ENCODE measurements at places on chromosomes 1 and 21.

GRCh38 chr1:57883642-57883995 is 459.8 kb upstream of the DAB1 start:
- H3K36me3 ChIP-seq: no peaks in the 10 kb centered on the region
- H3K4me1 ChIP-seq: no peaks in the 10 kb centered on the region
- no peak overlapping the region for H3K27ac ChIP-seq
- no peaks in the 10 kb centered on the region for H3K27me3 ChIP-seq
- no peak for DNase-seq

DNA sequence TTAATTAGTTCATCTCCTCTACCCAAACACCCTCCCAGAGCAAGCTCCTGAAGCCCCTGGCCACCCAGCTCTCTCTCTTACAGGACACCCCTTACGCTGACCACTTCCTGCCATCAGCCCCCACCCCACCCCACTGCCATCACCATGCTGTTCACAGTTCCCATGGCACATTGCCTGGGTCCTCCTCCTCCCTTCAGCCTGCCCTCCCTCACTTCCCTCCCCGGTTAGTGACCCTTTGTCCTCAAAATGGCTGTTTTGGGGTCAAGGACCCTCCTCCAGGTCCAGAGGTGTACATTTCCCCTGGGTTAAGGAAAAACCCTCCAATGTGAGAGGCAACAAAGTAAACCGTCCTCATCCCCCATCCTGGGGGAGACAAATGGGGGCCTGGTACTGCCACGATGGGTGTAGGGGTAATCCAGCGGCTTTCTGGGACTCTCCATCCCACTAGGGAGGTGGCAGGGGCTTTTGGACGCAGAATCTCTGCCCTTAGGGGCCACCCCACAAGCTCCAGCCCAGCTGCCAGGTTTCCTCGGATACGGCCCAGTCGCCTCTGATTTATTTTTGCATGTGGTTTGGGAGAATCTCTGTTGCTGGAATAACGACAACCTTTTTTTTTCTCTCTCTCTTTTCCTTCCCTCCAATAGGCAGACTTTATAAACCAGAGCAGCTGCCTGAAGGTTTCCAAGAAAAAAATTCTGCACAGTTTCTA is 8.5 kb downstream of the CAMK2N1 start:
- H3K4me3 ChIP-seq: no peak overlapping the region
- peak overlapping the region; percentile 79 for H3K27ac ChIP-seq
- no peaks in the 10 kb centered on the region for H3K36me3 ChIP-seq
- H3K4me1 ChIP-seq: peaks cover 30% of the 10 kb centered on the region
- no peak for DNase-seq

DNA sequence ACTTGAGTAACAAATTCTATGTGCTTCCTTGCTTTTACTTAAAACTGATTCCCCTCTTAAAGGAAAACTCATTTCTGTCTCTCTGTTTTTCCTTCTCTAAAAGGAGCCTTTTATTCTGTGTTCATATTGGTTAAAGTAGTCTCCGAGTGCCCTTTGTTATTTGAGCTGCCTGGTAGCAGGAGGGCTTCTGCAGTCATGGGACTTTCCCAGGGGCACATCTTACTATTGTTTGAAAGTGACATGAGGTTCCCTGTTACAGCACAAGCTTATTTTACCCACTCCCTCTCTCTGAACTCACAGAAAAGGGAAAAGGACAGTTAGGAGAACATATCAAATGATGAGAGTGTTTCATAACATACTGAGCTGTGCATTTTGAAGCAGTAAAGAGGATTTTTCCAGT is 58.1 kb upstream of the ANGPTL1 start:
- no peaks in the 10 kb centered on the region for H3K27me3 ChIP-seq
- no peak for DNase-seq
- H3K36me3 ChIP-seq: no peaks in the 10 kb centered on the region

DNA sequence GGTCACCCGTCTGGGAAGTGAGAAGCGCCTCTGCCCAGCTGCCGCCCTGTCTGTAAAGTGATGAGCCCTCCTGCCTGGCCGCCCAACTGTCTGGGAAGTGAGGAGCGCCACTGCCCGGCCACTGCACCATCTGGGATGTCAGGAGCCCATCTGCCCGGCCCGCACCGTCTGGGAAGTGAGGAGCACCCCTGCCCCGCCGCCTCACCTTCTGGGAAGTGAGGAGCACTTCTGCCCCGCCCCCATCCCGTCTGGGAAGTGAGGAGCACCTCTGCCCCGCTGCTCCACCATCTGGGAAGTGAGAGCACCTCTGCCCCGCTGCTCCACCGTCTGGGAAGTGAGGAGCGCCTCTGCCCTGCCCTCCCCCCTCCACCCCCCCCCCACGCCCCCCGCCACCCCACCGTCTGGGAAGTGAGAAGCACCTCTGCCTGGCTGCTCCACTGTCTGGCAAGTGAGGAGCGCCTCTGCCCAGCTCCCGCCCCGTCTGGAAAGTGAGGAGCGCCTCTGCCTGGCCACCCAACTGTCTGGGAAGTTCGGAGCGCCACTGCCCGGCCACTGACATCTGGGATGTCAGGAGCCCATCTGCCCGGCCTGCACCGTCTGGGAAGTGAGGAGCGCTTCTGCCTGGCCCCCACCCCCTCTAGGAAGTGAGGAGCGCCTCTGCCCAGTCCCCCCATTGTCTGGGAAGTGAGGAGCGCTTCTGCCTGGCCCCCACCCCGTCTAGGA is 4.5 kb upstream of the ZZZ3 start:
- no peak overlapping the region for H3K4me3 ChIP-seq
- no peaks in the 10 kb centered on the region for H3K4me1 ChIP-seq
- H3K27ac ChIP-seq: no peak overlapping the region
- H3K27me3 ChIP-seq: no peaks in the 10 kb centered on the region

DNA sequence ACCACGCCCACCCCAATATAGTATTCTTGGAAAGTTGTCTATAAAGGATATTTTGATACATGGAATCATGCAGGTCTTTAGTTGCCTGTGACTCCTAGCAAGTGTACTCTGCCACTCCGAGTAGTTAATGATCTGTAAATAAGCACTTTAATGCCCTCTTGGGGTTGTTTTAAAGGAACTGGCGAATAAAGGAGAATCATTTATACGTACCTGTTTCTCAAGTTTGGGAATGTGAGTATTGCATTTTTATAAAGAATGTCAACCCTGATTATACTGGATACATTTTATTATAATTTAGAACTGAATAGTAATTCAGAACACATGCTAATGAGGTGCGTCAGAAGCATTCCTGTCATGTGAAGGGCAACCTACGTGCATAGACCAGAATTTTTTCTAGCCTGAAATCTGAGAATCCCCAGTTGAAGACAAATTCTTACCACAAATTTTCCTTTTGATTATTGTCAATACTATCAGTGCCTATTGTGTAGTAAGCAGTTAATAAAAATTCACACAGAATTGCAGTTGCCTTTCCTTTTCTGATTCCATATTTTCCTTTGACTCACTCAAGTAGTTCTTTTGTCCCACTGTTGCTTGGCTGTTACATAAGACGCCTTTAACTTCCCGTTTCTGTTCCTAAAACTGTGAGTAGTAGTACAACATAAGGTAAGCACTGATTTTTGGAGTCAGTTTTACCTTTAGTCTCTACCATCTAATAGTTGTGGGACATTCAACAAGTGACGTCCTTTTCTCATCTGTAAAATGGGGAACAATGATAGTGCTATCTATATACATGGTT is 5.1 kb downstream of the AHCYL1 start:
- H3K4me1 ChIP-seq: peaks cover 20% of the 10 kb centered on the region
- H3K27me3 ChIP-seq: no peaks in the 10 kb centered on the region
- H3K27ac ChIP-seq: no peak overlapping the region
- no peak for DNase-seq

DNA sequence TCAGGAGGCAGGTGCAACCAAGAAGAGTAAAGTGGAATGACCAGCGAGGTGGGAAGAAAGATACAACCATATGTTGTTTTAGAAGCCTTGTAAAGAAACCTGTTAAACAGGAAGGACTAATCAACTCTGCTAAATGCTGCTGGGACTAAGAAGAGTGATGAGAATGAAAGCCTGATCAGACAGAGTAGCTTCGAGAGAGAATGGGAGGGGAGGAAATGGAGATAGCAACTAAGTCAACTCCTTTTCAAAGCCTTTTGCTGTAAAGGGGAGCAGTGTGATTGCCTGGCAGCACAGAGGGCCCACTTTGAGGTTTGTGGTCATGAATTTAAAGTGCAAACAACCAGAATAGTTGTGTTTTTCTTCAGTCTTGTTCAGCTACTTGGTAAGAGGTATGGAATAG is 31.4 kb downstream of the SLC30A7 start:
- DNase-seq: no peak
- no peak overlapping the region for H3K27ac ChIP-seq
- no peaks in the 10 kb centered on the region for H3K36me3 ChIP-seq
- H3K4me3 ChIP-seq: no peak overlapping the region

DNA sequence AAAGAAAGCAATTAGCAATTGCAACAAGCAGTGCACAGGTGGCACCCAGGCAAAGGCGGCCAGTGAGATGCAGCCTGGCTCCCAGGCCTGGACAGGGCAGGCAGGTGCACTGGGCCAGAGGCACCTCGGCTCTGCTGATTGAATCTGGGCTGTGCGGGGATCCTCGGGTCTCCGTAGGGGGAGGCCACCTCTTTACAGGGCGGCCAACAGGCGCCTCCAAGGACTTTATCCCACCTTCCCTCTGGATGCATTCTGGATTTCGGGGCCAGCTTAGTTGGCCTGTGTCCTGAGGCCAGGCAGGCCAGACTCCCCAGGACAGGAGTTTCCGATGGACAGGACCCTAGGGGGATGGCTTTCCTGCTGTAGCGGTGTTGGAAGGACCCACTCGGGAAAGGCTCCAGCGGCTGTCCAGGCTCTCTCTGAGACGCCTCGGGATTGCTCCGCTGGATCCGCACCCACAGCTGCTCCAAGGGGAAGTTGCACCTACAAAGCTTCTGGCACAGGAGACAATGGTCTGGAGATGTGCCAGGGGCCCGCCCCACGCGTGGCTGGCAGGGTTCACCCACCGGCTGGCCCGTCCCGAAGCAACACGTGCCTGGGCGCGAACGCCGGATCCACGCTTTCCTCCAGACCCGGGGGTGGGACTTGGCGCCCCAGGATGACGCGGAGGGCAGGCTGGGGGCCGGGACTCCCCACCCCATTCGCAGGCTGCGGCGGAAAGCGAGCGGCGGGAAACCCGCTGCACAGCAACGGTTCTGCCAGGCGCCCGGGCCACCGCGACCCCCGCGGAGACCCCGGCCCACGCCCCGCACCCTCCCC is 810 bp downstream of the SLC19A1 start:
- H3K4me1 ChIP-seq: peaks cover 6% of the 10 kb centered on the region
- peak overlapping the region; percentile 63 for H3K4me3 ChIP-seq
- H3K27ac ChIP-seq: no peak overlapping the region
- no peaks in the 10 kb centered on the region for H3K27me3 ChIP-seq

DNA sequence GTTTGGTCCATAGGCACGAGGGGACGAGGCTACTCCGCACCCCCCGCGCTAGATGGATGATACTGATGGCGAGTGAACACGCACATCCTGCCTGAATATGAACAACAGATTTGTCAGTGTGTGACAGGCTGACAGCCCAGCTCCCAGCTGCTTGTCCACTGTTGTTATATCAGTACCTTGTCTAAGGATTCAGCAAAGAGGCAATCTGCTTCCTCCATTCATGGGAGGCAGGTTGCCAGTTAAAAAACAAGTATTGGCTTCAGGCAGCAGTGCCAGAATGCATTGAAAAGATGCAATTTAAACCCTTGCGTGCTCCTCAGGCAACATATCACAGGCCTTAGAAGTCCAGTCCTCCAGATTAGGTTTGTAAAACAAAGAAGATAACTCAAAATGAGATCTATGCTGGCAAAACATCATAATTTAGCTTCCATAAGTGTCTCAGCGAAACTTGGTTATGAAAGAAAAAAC is 223.3 kb downstream of the GPATCH2 start:
- H3K4me1 ChIP-seq: no peaks in the 10 kb centered on the region
- DNase-seq: no peak
- H3K4me3 ChIP-seq: no peak overlapping the region
- no peaks in the 10 kb centered on the region for H3K36me3 ChIP-seq

DNA sequence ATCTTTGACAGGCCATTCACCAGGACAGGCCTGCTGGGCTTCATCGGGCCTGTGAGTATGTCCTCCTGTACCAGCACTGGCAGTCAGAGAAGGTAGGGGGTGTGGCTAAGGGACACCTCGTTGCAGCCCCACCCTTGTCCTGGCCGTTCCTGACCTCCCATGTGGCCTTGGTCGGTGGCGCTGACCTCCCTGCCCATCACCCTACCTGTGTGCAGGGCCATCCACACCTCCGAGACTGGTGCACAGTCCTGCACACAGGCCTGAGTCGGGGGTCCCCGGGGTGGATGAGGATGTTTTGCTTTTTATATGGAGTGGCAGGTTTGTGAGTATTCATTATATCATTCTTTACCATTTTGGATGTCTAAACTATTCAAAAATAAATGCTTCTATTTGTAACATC is 59.0 kb downstream of the S100B start:
- H3K4me3 ChIP-seq: no peak overlapping the region
- no peak overlapping the region for H3K27ac ChIP-seq
- peaks cover 9% of the 10 kb centered on the region for H3K36me3 ChIP-seq
- no peaks in the 10 kb centered on the region for H3K4me1 ChIP-seq

DNA sequence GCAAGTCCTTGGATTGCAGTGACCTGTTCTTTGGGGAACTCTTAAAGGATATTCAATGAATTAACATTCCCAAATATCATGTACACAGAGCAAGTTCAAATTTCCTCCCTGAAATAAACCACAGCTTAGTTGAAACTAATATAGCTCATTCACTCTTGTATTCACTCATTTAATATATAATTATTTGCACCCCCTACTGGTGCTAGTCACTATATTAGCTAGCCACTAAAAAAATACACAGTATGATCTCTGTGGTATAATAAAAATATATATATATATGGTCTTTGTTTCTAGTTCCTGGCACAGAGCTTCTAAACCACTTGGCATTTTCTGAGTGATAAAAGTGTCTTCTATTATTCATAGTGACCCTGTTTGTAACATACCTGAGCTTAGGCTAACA is 177.3 kb upstream of the LYPLAL1 start:
- no peaks in the 10 kb centered on the region for H3K27me3 ChIP-seq
- no peaks in the 10 kb centered on the region for H3K36me3 ChIP-seq
- DNase-seq: no peak
- H3K4me3 ChIP-seq: no peak overlapping the region

- no peak overlapping the region for H3K27ac ChIP-seq
- no peaks in the 10 kb centered on the region for H3K36me3 ChIP-seq
Observed at GRCh38 chr1:53681977-53682685, 56.8 kb downstream of the GLIS1 start.

- no peaks in the 10 kb centered on the region for H3K27me3 ChIP-seq
- DNase-seq: no peak
- H3K4me1 ChIP-seq: no peaks in the 10 kb centered on the region
- no peaks in the 10 kb centered on the region for H3K36me3 ChIP-seq
- H3K27ac ChIP-seq: no peak overlapping the region
Observed at GRCh38 chr1:44681905-44682882, 7.7 kb downstream of the ARMH1 start.

DNA sequence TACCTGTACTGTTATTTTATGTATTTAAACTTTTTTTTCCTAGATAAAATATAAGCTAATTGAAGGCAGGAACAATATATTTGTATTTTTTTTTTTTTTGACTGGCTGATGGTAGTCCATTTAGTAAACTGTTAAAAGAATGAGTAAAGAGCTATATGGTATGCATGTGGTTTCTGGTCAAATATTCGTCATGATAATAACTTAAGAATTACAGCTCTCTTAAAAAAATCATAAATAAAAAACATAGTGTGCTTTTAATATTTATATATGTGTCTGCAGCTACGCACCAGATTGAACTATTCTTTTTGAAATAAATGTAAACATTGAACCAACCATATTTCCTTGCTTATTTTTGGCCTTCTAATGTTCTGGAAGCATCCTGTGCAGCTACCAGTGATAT is 272.3 kb upstream of the C1orf105 start:
- H3K36me3 ChIP-seq: no peaks in the 10 kb centered on the region
- no peaks in the 10 kb centered on the region for H3K4me1 ChIP-seq
- no peak overlapping the region for H3K27ac ChIP-seq
- no peak overlapping the region for H3K4me3 ChIP-seq
- no peaks in the 10 kb centered on the region for H3K27me3 ChIP-seq

- H3K4me1 ChIP-seq: no peaks in the 10 kb centered on the region
- H3K27me3 ChIP-seq: no peaks in the 10 kb centered on the region
- H3K4me3 ChIP-seq: no peak overlapping the region
- DNase-seq: no peak
Observed at GRCh38 chr1:207241164-207241934, 80.1 kb upstream of the CD55 start.
